ENCODE measurements at places on chromosomes 5 and 9.

- DNase-seq: no peak
These were observed 285.8 kb upstream of the ZNF608 start for GRCh38 chr5:125032286-125032685.

GRCh38 chr9:106032978-106033377 is 338.6 kb downstream of the TMEM38B start:
- no peak for DNase-seq

DNA sequence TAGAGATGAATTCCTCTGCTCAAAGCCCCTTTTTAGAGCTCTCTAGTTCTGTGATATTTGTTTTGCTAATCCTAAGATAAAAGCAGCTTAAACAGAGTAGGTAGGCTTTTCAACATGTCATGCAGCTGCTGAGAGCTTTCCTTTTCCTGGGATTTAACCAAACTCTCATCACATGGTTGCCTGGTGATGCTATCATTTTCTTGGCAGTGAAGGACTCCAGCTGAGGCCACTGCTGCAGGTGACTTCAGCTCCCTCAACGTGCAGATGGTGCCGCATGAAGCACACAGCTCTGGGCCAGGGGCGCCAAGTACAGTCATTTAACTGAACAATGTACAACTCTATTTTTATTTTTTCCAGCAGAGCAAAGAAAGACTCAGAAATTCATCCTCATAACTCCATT is 42.2 kb downstream of the SECISBP2 start:
- no peak for DNase-seq

- no peak for DNase-seq
These were observed 153.6 kb downstream of the GLIS3 start for GRCh38 chr9:4146293-4146692.

DNA sequence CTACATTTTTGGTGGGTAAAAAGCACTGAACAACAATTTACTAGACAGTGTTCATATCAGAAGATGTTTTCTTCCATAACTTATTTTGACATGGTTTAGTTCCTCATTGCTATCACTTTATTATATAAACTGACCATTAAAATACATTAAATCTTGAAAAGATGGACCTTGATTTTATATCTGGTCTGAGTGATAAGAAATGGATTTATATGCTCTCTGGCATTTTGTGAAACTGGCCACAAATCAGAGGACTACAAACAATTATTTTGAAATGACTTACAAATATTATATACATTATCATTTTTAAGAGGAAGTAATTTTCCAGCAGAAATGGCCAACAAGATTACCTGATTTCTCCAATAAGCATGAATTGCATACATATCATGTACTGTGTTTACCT is 23.6 kb upstream of the TRIM36 start:
- DNase-seq: no peak

Measured in hematopoietic multipotent progenitor cell treated with erythropoietin and hydrocortisone succinate and interleukin-3 and kit ligand, for 15 days (in vitro differentiated cells).